Bronchial epithelial cell (primary cell): ENCODE measurements at places on chromosomes 12 and 14. TPM values are rescaled to one million over a fixed set of nuclear protein-coding genes. Genes with fewer than 3 reads are reported as not detected.

The LRRK2 gene
- total RNA-seq = 0.26 and 0.90 TPM in 2 replicates

The AQP6 gene
- under 0.01 TPM in 1 of 2 replicates, not detected in the other for total RNA-seq

The FOXN4 gene
- total RNA-seq = not detected in 2 replicates

DNA sequence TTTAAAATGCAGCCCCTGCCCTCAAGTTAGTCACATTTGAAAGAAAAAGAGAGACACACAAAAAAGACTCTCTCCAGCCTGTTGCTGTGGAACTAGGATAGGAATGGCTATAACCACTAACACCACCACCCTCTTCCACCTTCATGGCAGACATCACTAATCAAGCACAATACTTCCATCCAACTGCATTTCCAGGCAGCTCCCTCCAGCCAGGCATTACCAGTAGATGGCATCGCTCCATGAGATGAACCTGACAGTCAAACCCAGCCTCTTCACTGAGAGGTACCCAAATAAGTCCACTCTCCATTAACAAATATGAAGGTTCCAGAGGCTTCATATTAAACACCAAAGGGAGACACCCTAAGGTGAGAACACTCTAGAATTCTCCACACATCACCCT, 24.4 kb downstream of the SLC8B1 start:
- peak; percentile 12 for DNase-seq

- DNase-seq = no peak
Measured at GRCh38 chr14:101373690-101374295, 187.5 kb upstream of the DIO3 start.

GRCh38 chr12:87116780-87117179, 860.6 kb upstream of the MGAT4C start:
- no peak for DNase-seq

- peak; percentile 14 for DNase-seq
Measured at GRCh38 chr14:58098507-58098906, 53.5 kb downstream of the ARMH4 start.

DNA sequence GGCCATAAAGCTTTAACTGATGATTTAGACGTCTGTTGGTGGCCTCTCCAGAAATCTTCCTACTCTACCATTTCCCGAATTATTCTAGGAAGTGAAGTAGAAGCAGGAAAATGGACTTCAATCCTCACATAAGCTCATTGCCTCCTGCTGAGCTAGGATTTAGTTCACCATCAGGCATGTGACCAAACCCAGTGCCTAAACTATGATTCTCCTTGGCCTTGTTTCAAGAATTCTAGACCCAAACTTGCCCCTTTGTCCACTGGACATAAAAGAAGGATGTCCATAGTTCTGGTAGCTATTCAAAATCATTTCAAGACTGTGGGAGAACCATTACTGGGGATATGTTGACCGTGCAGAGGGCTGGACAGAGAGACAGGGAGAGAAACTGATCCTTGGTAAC, 105.8 kb downstream of the C12orf50 start:
- DNase-seq = no peak

- no peak for DNase-seq
Measured at GRCh38 chr14:68908803-68909202, 70.3 kb downstream of the ACTN1 start.

DNA sequence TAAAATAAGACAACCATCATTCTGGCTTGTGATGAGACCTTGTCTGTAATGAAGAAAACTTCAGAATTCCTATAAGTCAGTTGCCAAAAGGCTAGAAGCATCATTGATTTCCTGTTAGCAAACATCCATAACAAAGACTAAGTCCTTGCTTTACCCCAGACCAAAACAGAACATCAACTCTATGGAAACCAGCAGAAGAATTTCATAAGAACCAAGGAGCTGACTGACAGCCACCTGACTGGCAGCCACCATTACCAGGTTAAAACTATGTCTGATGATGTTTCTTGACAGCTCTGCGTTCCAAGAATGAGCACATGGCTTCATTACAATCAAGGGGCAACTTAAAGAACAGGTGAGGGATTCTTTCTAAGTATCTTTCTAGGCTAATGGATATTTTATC, 29.3 kb downstream of the HECTD4 start:
- DNase-seq = peak; percentile 19

DNA sequence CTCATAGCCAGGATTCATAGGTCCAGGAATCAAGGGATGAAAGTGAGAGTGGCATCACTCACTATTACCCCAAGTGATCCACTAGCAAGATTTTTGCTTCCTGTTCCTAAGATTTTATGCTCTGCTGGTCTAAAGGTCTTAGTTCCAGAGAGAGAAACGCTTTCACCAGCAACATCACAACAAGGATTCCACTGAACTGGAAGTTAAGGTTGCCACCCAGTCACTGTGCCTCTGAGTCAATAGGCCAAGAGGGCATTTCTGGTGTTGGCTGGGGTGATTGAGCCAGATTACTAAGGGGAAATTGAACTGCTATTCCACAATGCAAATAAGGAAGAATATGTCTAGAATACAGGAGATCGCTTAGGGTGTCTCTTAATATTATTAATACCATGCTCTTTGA, 142.5 kb upstream of the ARID2 start:
- no peak for DNase-seq

DNA sequence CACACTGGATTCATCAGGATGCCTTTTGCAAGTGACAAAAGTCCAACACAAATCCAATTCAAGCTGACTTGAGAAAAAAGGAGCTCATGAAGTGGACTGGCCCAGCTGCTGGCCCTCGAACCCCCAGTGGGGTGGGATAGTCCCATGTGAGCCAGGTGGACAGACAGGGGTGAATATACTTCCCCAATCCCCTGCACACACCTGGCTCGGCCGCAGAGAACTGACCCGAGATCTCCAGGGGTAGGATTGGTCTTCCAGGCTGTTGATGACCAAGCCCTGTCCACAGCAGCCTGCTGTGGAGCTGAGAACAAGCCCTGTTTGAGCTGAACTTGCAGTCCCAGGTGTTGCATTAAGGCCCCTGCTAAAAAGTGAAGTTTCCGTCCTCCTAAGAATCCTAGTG, 56.2 kb downstream of the TPCN1 start:
- DNase-seq = no peak

- DNase-seq = no peak
Measured at GRCh38 chr12:132286912-132287311, 42.5 kb downstream of the GALNT9 start.

DNA sequence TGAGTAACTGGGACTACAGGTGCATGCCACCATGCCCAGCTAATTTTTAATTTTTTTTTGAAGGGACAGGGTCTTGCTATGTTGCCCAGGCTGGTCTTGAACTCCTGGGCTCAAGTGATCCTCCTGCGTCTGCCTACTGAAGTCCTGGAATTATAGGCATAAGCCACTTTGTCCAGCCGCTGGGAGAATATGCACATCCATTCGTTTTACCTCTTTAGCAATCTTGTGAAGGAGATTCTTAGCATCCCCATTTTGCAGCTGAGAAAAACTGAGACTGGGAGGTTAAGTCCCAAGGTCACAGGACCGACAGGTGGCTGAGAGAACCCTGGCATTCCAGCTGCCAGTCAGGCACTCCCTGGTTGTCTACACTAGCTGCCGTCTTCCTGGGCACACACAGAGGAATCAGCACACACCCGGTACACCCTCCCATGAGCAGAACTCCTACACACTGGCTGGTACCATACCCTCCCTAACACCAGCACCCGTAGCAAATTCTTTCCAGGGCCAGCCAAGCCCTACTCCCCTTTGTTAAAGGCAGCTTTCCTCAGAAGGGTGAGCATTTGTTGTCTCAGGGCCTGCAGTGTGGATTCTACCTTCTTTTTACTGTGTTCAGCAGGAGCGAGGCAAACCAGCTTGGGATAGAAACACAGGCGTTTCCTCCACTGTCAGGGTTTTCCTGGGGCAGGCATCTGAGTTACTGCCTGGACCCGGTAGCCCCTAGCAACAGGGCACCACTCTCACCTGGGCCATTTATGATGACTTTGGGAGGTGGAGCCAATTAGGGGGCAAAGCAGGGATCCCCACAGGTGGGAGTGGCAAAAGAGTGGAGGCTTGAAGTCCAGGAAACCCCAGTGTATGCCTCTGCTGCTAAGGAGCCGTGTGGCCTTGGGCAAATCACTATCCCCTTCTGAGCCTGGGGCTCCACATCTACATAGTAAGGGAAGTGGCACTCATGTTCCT, 70.2 kb downstream of the IRF2BPL start:
- DNase-seq = no peak

- DNase-seq = no peak
Measured at GRCh38 chr12:119069147-119069642, 87.9 kb downstream of the SRRM4 start.

- DNase-seq = no peak
Measured at GRCh38 chr12:45256721-45257120, 40.8 kb downstream of the ANO6 start.

DNA sequence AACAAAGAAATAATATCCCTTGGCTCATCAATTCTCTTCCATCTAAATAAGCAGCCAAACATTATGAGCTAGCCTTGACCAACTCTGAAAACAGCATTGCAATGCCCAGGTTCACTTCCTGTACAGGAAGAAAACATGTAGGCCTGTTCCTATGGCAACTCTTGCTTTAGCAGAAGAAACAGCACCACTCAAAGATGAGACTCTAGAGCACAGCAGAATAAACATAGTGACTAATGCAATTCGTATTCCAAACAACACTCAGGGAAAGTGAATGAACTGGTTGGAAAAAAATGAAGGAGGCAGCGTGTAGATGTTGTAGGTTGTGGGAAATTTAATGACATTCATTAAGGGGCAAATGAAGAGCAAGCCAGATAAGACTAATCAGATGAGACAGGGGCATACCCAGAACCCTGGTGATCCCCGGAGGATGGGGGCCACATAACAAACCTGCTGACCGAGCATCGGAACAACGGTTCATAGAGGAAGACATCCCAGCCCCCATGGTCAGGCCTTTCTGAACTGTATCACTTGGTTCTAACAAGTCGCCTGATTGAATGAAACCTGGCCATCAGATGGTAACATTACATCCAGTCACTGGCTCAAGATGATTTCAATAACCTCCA, 9.0 kb downstream of the ARHGDIB start:
- DNase-seq = peak; percentile 99
